ENCODE measurements at places on chromosomes 2 and 18.

GRCh38 chr2:119545754-119546446, 1.7 kb downstream of the CFAP221 start:
- no peak for ATAC-seq

GRCh38 chr2:239122421-239123110, 274.7 kb downstream of the TWIST2 start:
- ATAC-seq, result no peak

GRCh38 chr18:46265196-46266156, 161.3 kb downstream of the HAUS1 start:
- no peak for ATAC-seq

GRCh38 chr2:28062867-28063266, 172.3 kb downstream of the BABAM2 start:
- no peak for ATAC-seq

DNA sequence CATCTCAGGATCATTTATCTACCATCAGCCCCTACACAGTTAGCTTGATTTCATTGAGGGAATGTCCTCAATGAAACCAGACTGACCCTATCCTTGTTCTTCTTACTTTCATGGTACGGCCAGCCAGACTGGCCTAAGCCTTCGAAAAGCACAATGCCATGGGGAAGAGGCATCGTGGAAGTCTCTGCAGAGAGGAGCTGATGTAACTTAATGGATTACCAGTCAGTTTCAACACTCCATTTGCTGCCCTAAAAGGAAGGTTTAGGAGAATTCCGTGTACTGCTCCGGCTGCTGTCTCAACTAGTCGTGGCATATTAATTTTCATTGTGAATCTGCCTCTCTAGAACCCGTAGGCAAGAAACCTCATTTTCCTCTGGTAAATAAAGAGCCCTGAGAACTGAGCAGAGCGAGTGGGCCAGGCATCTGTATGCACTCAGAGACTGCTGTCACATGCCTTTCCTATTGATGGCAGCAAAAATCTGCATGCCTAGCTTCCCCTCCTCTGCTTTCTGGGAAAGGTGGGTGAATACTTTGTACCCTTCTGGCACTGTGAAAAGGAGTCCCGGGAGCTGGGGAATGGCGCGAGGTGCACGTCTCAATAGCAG, 184.9 kb downstream of the KLHL29 start:
- no peak for ATAC-seq

- ATAC-seq, result no peak
Observed at GRCh38 chr2:95021023-95021416, 4.5 kb upstream of the MAL start.

GRCh38 chr2:61014763-61015162, 2.8 kb upstream of the PEX13 start:
- ATAC-seq, result no peak

- no peak for ATAC-seq
Observed at GRCh38 chr2:219443016-219443696, 8.5 kb downstream of the SPEG start.

- no peak for ATAC-seq
Observed at GRCh38 chr2:190343089-190343535, 277 bp upstream of the INPP1 start.

DNA sequence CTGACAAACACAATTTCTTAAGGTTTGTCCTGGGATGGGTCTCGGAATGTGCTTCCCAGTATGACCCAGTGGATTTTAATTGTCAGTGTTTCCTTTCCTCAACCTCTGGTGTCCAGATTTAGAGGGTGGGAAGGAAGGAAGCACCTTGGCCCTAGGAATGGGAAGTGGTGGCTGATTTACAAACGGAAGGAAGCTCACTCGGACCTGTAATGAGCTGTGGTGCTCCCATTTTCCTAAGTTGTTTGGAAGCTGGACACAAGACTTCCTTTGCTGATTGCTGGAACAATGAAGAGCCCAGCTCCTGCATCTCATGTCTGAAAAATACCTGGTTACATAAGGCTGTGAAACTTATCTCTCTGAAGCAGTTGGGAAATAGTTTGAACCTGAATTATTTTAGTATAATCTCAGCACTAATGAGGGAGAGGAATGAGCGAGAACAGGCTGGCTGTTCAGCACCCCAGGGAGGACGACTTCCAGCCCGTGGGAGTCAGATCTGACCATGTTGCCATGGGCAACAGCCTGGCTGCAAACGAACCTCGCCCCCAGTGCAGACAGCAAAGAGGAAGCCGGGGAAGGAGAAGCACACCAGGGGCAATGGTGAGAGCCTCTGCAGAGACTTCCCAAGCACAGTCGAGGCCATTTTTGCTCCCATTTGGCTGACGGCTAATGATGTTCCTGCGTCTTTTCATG, 74.4 kb upstream of the ASB18 start:
- ATAC-seq, result peak; percentile 18
